Ascending aorta (tissue), 2 donors: ENCODE measurements at places on chromosomes 11 and 22.

GRCh38 chr11:13287036-13287435 lies 9.4 kb downstream of the BMAL1 start:
- DNase-seq = no peak

DNA sequence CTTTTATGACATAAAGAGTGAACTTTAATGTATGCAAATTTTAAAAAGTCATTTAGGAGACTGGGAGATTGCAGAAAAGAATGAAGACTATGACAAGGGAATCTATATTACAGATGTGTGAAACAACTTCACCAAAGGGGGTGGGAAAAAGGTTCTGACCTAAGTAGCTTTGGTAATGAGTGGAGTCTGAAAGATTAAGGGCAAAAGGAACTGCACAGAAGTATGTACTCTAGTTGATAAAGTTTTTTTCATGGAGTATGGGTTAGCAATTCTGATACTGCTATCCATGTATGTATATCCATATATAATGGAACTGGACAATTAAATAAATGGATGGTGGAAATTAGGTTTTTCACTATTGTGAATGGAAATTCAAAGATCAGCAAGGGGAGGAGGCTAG lies 9.2 kb downstream of the CKAP5 start:
- DNase-seq = no peak

DNA sequence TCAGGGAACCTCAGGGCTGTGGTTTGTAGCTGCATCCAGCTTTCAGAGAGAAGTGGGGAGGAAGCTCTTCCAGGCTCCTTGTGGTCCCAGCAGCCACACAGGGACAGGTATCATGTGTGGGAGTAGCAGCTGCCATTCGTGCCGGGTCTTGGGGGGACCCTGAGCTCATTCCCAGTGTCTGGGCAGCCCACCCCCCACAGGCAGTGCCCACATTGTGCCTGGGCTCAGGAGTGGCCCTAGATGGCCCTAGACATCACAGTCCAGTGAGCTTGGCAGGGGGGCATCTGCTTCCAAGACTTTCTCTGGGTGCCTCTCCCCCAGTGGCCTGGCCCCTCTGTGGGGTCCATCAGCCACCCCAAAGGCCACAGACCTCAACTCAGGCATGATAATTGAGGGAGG lies 619.7 kb downstream of the BRD1 start:
- DNase-seq = no peak

DNA sequence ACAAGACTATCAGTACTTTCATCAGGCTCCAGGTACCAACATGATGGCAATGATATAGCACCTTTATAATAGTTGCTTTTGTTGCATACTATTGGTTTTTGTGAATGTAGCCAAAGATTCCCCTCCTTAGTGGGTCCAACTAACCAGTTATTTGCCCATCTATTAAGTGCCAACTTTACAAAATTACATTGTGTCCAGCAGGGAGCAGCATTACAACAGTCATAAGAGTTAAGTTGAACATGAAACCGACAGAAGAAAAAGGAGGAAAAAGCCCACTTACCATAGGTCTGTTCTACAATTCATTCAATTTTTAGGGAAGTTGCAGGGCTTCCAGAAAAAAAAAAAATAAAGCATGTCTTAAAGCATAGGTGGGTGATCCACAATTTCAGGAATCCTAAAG lies 21.6 kb downstream of the IMMP1L start:
- DNase-seq = no peak

DNA sequence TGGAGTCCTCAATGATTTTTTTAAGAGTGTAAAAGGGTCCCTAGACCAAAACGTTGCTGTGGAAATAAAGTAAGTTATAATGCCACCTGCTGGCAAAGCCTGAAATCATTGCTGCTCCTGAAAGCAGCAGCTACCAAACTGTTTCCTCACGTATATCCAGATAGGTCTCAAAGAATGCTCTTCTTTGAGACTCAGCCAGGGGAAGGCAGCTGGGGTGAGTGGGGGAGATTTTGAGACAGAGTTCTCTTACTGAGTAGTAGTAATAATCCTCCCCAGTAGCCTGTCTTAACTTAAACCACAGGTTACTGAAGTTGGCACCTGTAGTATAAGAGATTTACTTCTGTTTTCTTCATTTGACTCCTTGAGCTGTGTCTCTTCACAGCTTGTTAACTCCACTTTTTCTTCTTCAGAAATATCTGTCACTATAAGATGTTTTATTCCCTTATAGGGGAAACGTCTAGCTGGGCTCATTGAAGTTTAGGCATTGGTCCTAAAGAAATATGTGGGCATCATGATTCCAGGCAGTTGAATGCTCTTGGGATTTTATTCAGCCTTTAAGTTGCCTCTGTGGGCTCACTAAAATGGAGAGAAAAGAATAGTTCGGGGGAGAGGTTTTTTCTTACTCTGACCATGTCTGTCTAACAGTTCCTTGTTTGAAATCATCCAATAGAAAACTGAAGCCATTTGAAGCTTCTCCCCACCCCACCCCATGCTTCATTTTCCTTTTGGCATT lies 77.9 kb downstream of the BTBD10 start:
- no peak for DNase-seq
